ENCODE measurements at places on chromosomes 3 and 15.
A peak's percentile ranks its signal among the peaks of the same experiment; 100 is the strongest.

GRCh38 chr15:95298729-95299128 lies 1031.8 kb upstream of the NR2F2 start:
- no peak for DNase-seq

GRCh38 chr3:172680684-172681083 lies 30.2 kb downstream of the NCEH1 start:
- DNase-seq = no peak

GRCh38 chr15:99104788-99105513 lies at the start of gene SYNM:
Gene SYNM, plus strand, starts transcription at chr15:99105080. Its CDS starts 120 bp downstream, at chr15:99105200.
- no peak for DNase-seq

- no peak for DNase-seq
Observed at GRCh38 chr15:51374131-51374530, 32.7 kb downstream of the GLDN start.

DNA sequence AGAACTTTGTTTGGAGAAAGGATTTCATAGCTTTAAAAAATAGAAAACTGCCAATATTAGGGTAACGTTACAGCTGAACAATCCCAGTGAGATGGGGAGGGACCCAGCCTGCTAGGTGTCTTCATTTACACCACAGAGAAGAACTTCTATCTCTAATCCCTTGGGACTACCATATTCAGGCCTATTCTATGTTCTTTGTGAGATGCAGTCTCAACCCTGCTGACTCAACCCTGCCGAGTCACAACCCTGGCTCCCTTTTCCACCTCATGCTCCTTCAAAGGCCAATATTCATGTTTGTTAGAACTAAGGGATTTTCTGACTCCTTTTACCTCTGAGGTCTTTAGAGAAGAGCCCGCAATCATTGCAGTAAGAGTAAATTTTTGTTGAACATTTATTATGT lies 350.5 kb downstream of the EPHB1 start:
- DNase-seq = no peak

GRCh38 chr3:19149368-19149767 lies 1.1 kb downstream of the KCNH8 start:
- DNase-seq = no peak

- DNase-seq = no peak
Observed at GRCh38 chr3:128453501-128454309, 13.0 kb downstream of the DNAJB8 start.

- DNase-seq = no peak
Observed at GRCh38 chr3:45057557-45057956, 31.5 kb downstream of the CLEC3B start.

DNA sequence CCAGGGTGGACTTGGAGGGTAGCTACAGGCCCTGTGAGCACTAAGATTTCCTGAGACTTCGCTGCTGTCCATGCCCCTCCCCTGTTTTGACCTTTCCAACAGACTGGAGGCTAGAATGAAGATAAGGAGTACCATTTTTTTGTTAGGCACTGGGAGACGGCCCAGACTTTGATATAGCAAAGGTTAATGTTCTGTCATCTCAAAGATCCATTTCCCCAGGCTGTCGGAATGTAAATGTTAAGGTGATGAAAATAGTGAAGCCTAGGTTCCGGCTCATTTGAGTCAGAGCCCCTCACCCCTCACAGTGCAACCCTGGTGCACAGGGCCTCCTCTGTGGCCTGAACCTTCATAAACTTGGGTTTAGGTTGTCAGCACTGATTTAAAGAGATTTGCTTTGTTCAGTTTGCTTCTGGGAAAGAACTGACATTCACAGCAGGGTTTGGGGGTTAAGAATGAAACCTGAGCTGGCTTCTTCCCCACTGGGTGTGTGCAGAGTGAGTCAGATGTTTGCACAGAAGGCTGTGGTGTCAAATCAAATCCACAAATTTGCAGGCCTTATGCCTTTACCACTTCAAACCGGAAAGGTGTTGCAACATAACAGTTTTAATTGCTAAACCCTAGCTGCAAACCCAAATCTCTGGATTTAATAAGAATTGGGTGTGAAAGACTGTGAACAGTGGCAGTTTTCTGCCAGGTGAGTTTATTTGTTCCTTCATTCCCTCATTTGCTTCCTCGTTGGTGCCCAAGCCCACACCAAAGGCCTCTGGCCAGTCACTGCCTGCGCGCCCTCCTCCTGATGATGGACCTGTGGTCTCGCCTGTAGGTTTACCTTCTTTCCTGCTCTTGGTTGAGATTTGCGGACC lies 20.6 kb upstream of the KCTD6 start:
- peak; percentile 4 for DNase-seq

DNA sequence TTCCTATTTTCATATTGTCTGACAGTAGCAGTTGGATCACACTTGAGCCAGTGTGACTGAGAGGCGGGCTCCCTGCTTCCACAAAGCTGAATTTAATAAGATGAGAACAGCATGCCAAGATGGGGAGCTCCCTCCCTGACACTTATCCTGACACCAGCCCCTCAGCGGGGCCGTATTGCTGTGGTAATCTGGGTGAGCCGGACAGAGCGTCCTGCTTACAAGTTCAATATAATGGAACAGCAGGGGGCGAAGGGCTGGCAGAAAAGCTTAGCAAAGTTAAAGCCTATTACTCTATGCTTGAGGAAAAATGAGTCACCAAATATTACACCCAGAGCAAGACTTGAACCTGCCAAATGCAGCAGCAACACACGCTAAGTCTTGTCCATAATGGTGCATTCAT lies 163.8 kb upstream of the CMC1 start:
- no peak for DNase-seq

DNA sequence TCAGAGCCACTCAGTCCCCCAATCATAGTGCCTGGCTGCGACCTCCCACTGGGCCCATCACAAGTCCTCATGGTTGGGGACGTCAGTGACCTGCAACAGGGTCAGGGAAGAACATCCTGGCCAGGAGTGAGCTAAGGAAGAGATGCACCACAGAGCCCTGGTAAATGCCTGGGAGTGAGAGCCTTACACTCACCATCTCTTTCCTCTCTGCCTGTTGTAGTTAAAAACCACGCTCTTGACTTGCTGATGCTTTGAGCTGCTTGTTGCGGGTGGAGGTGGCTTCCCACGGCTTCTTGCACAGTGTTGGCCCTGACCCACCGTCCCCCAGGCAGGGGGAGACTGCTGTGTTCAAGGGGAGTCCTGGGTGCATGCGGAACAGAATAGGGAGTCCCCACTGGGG lies 91.1 kb upstream of the RGMA start:
- no peak for DNase-seq

DNA sequence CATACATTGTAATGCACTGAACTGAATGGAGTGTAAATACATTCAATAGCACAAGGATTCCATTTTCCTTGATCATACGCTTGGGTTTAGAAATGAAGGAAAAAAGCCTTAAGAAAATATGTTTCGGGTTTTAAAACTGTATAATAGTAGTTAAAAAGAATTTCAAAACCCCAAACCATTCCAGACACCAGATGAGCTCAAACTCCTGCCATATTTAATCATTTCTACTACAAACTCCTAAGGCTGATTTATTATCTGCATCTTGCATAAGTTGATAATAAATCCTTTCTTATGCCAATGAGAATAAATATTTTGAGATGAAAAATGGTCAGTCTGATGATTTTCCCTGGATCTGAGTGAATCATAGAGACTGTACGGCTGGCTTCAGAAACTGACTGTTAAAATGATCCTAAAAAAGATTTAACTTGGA lies 51.0 kb downstream of the NR1D2 start:
- DNase-seq = no peak

GRCh38 chr3:57078635-57079473 lies 18.4 kb downstream of the SPATA12 start:
- DNase-seq = no peak

DNA sequence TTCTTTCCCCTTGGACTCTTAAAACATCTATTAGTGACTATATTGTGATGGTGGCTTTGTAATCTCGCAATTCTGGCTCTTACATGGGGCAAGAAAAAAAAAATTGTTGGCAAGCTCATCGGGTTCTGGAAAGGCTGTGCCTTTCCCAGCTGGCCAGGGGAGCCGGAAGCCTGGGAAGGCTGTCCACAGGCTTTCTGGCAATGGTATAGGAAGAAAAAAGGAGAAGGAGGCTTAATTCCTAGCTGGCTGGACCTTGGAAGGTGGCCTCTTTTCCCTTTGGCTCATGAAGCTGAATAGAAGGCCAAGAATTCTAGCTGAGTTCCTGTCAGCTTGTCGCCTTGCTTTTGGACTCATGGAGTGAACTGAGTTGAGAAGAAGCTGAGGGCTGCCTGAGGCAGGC lies 243.5 kb upstream of the SEMA6D start:
- no peak for DNase-seq

DNA sequence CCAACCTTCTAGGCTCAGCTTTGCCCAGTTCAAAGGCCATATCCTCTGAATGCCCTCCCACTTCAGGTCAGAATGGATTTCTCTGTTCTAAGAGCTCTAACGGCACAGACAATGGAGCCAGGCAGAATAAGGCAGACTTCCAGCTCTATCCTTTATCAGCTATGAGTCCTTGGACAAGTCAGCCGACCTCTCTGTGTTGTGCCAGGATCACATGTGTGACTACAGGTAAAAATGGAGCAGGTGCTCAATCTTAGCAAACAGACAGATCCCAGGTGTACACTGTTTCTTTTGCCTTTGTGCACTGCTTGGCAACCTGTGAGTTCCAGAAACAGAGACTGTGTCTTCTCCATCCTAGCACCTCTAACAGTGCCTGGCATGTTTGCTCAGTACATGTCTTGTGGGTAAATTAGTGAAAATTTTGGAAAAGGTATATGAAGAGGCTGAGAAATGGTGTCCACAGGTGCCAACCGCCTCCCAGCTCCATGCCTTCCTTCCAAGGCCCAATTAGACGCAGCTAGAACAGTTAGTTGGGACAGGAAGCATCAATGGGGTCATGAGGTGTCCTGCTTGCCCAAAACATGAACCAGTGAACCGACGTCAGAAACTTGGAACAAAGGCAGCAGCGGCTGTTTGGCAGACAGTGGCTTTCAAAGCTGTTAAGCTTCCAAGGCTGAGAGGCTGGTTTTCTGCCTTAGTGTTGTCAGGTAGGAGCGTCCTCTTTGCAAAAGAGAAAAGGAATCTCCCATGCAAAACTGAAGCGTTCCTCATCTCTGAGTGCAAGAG lies 28.7 kb downstream of the TLE3 start:
- DNase-seq = no peak

- DNase-seq = no peak
Observed at GRCh38 chr3:78285032-78285728, 1245.3 kb downstream of the ROBO2 start.

- no peak for DNase-seq
Observed at GRCh38 chr3:99549957-99550603, 88.3 kb upstream of the COL8A1 start.

Measured in stimulated activated CD4-positive, alpha-beta T cell treated with anti-CD3 and anti-CD28 coated beads, Interleukin-1b, Interleukin-23, amount 100 ng/mL, for 4 hours (primary cell).